ENCODE measurements at places on chromosomes 1 and 21.

DNA sequence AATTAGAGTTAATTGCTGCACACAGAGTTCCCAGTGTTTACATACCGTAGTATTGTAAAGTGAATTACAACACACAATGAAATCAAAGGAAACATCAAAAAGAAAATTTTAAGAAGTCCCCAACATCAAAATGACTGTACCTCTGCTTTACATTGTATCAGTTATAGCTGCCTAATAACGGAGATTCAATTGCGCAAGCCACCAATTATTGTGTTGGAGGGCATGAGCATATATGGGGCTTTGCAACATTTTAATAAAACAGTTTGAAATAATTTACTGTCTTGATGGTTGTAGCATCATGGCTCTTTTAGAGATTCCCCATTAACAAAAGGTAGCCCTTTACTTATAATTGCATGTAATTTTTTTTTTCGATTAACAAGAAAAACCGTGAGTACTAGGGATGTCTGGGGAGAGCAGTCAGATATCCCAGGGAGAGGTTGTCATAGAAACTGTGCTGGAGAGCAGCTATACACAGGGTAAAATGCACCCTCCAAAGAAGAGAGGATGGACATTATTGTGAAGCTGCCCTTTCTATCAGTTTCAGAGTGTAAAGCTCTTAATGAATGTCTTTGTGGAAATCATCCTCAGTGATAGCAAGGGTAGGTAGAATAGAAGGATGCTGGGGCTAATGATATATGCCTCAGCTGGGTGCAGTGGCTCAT lies 55.9 kb upstream of the BTG3 start:
- DNase-seq, result no peak

- no peak for DNase-seq
Measured at GRCh38 chr1:170881268-170882265, 53.8 kb upstream of the MROH9 start.

DNA sequence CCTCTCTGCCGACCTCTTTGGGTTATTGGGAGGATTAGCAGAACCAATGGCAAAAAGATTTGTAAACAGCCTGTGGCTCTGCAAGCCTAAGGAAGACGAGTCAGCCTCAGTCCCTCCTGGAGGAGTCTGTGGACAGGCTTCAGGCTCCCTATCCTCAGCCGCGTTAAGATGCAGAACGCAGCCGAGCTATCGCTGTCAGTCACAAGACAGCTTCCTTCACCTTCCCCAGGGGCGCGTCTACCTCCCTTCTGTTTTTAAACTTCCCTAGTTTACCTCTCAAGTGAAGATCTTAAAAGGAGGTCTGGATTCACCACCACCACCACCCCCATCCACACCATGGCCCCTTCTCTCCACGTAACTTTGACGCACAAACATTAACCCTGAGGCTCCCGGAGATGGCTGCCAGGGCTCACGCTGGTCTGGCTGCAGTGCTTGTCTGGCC lies 738 bp downstream of the CAMK1G start:
- no peak for DNase-seq

GRCh38 chr1:233859446-233859845 lies 45.0 kb upstream of the SLC35F3 start:
- DNase-seq, result no peak

- DNase-seq, result no peak
Measured at GRCh38 chr1:212607913-212608391, 609 bp upstream of the ATF3 start.

- DNase-seq, result no peak
Measured at GRCh38 chr1:151371370-151372057, 991 bp downstream of the SELENBP1 start.

- DNase-seq, result no peak
Measured at GRCh38 chr1:110370827-110371226, 20.0 kb downstream of the SLC16A4 start.

Data from stimulated activated CD4-positive, alpha-beta T cell treated with anti-CD3 and anti-CD28 coated beads, Interleukin-15, amount 100 ng/mL, for 1 hour (primary cell).